ENCODE measurements at places on chromosomes 12 and 14.

DNA sequence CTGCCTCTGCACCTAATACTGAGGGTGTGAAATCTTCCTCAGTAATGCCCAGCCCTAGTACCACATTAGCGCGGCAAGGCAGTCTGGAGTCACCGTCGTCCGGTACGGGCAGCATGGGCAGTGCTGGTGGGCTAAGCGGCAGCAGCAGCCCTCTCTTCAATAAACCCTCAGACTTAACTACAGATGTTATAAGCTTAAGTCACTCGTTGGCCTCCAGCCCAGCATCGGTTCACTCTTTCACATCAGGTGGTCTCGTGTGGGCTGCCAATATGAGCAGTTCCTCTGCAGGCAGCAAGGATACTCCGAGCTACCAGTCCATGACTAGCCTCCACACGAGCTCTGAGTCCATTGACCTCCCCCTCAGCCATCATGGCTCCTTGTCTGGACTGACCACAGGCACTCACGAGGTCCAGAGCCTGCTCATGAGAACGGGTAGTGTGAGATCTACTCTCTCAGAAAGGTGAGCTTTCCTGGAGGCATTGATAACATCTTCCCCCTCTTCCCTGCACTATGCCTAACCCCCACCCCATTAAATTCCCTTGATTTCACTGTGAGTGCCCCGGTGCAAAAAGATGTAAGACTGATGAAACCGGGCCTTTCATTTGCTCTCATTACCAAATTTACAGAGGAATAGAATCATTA is 291.4 kb downstream of the NAV3 start:
- no peak for DNase-seq

DNA sequence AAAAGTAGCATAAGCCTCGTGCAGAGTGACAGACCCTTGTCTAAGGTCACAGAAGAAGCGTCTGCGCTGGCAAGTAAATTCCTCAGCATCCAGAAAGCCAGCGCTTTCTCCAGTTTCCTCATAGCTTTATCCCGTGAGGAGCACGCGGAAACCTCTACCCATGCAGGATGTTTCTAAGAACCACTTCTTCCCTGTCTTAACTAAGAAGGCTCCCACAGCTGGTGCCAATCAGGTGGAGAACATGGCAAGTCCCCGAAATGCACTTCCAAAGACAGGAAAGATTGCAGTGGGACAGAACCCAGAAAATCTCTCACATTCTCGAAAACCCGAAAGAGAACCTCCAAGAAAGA is 968 bp upstream of the ARID4A start:
- DNase-seq: no peak

- DNase-seq: no peak
Observed at GRCh38 chr14:32821964-32822653, 116.6 kb upstream of the NPAS3 start.

DNA sequence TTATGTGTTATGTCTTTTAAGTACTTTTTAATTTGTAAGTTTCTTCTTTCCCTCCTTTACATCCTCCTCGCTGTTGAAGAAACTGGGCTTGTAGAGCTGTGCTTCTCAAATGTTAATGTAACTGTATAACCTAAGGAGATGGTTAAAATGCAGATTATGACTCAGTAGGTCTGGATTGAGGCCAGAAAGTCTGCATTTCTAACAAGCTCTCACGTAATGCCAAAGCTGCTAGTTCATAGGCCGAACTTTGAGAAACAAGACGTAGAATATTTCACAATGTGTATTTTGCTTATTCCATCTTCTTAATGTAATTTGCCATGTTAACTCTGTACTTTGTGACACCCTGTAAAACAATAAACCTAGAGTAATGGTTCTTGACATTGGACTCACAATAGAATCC is 193.3 kb upstream of the SYT1 start:
- no peak for DNase-seq

GRCh38 chr12:70236990-70237389 is 6.2 kb upstream of the CNOT2 start:
- no peak for DNase-seq

DNA sequence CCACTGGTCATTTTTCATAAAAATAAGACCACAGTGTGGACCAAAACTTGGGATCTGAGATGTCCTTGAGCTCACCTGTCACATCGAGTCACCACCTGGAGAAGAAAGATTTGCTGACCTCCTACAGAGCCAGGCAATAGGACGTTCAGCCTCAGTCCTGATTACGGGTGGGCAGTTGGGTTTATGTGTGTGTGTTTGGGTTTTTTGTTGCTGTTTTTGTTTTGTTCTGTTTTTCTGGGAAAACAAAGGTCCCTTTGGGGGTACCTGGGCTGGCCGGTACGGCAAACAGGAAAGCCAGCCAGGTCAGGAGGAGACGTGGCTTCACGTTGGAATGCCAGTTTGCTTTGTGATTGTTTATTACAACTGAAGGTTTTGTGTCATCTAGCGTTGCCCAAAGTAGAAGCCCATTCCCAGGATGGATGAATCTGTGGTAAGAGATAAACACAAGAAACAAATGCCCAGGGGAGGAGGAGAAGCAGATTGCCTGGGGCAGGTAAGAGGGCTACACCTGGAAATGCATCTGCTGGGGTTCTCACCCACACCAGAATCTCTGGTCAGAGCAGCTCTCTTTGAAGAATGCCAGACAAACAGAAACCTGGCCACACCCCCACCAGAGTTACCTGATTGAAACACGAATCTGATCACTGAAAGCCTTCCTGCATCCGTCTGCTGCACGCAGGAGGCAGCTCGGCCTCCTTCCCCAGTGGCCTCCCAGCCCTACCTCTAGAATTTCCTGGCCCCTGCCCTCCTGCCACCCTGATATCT is 100.1 kb upstream of the DIO3 start:
- DNase-seq: no peak

- DNase-seq: no peak
Observed at GRCh38 chr14:34682787-34683321, 31.5 kb downstream of the CFL2 start.

DNA sequence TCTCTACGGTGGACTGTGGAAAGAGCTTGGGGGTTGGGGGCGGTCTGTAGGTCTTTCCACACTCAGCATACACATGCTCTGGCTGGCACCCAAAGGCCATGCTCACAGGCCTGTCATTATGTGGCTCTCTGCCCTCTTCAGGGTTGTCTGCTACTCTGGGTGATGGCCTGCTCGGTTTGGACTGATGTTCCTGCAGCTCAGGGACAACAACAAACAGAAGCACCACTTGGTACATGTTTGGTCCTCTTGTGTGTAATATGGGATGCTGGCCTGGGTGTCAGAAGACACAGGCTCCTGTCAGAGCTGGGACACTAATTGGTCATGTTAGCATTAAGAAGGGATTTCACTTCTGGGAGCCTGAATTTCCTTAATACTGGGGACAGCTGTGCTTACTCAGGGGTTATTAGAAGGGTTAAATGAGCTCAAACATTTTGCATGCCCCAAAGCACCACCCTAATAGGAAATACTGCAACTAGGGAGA is 32.7 kb upstream of the SELPLG start:
- DNase-seq: no peak

DNA sequence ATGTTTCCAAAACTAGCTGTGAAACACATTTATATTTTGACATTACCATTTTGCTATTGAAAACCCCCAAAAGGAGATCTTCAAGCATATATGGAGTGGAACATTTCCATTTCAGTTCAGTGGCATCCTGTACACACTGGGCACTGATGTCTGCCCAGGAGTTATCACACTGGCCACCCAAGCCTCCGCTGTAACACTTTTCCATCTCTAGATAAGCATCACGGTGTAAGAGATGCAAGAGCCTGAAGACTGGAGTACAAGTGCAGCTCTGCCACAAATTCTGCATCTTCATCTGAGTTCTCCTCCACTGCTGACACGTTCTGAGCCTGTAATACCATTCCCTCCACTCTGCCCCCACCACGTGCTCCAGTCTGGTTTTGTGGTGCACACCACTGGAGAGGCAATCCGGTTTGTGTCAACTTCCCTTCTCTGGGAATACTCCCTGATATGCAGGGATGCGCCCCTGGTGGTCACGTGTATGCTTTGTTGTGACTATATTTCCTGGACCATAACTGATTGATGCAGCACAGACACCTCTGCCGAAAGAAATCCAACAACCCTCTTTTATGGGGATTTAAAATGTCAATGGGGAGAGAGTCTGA is 12.7 kb downstream of the SPTLC2 start:
- DNase-seq: no peak

- no peak for DNase-seq
Observed at GRCh38 chr12:66107451-66107915, 23.1 kb downstream of the LLPH start.

GRCh38 chr12:83042441-83043200 is 355.9 kb downstream of the TMTC2 start:
- DNase-seq: no peak

GRCh38 chr14:101958418-101959180 is 5.8 kb upstream of the DYNC1H1 start:
- DNase-seq: no peak

DNA sequence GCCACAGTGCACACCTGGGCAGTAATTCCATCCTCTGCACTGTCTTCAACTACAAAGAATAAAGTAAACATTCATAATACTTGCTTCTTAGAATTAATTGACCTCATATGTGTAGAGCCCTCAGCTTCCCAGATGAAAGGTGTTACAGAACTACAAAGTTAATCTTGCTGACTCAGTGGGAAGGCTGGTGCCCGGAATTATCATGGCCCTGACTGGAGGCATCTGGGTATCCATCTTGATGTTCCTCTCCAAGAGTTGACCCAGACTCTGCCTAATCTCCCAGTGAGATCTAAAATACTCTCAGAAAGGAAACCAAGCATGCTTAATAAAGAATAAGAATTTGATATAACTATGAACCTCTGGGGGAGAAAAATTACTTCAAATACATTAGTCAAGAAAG is 147.0 kb upstream of the ARID2 start:
- no peak for DNase-seq

DNA sequence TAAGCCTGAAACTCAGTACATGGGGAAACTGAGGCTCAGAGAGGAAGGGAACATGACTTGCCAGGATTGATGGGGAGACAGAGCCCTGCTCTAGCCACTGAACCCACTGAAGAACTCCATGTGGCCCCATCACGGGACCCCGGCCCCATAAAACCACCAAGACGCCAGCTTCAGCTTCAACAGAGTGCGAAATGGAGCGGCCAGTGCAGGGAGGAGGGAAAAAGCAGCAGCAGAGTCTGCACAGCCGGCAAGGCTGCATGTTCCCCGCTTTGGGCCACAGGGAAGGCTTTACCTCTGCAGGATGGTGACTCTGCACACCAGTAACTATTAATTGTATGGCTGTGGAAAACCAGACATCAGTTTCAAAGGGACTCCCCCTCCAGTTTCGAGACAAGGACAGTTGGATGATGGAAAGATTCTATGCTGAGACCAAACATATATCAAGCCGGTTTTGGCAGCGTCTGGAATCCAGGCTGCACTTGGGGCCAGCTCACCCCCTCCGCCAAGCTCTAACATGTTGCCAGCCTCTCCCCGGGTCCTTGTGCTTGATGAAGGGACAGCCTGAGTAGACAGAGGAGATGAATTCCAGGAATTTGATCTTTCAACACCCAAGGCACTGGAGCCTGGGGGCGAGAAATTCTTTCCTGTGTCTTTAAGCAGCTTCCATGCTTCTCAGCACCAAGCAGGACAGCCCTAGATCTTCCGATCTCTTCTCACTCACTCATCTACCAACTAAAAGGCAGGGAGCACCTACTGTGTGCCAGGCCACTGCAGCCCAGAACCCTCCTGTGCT is 55.7 kb upstream of the BCL11B start:
- no peak for DNase-seq

DNA sequence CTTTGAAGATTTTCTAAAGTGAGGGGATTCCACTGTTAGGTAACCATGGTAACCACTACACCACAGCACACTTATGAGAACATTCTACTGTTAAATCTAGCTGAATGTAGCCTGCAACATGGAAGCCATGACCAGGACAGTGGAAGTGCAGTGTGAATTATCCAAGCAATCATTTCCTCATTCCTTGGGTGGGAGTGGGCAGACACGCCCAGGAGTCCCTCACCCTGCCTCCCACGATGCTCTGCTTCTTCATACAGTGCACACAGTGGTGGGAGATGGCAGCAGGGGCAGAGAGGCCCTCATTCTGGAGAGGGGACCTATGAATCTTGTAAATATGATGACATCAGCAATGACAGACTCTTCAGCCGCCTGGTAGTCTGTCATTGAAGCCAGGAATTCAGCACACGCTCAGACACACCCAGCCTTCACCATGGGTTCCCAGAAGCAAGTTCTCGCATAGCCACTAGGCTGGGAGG is 70.1 kb upstream of the HOXC13 start:
- no peak for DNase-seq

DNA sequence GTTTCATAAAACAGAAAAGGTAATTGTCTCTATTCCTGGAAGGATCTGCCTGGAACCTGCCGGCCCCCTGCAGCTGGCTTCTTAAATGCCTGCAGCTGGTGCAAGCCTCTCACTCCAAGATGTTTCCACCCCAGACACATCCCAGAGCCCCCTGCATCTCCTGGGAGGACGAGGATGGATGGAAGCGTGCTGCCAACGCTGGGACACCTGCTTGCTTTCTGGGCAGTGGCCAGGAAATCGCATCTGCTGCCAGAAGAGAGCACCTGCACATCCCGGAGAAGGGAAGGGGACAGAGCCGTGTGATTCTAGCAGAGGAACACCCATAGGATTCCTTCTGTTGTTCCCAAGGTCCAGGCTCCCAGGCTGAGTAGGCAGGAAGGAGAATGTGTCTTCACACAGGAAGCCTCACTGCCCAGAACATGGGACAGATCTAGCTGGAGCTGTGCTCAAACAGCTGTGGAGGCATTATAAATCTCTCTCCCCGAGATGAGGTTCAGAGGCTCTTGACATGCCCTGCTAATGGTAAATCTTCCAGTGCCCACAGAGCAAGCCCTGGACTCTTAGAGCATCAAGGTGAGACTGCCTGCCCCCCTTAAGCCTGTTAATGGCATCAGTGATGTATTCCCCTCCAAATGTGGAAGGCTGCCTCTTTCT is 138.8 kb upstream of the MAP1LC3B2 start:
- no peak for DNase-seq

DNA sequence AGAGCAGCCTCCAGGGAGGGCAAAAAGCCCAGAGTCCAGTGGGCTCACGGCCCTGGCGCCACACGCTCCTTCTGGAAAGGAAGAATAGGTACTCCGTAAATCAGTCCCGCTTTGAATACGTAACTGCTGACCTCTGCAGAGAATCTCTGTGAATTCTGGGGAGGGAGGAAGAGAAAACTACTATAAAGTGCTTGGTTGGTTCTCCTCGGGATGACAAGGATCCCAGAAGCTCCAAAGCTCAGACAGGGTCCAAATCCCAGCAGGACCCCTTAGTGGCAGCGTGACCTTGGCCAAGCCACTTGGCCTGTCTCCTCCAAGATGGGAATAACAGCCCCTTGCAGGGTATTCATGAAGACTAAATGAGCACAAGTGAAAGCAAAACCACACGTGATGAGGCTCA is 31.7 kb downstream of the ANO2 start:
- DNase-seq: no peak

GRCh38 chr14:94003397-94003796 is 6.3 kb downstream of the CCDC197 start:
- no peak for DNase-seq

DNA sequence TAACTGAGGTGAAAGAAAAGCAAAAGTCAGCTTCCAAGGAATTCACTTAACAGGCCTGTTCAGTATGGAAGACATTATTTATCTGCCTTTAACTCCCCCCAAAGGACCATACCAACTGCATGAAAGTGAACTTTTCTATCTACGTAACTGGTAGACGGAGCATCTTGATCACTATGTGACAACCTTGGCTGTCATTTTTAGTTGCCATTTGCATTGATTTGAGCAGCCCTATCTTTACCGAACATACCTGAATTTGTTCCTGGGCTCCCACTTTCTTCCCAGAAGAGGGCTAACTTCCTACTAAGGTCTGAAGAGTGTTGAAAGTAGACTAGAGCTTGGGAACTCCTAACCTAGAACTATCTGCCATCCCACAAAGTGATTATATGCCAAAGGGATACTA is 9.4 kb downstream of the SRSF9 start:
- DNase-seq: no peak

Measured in stimulated activated CD8-positive, alpha-beta memory T cell treated with anti-CD3 and anti-CD28 coated beads, Interleukin-2, amount 100 ng/mL, for 1 hour (primary cell).